ENCODE measurements at places on chromosomes 7 and 10.

GRCh38 chr7:139749545-139749944 lies 28.3 kb downstream of the HIPK2 start:
- no peak for DNase-seq

DNA sequence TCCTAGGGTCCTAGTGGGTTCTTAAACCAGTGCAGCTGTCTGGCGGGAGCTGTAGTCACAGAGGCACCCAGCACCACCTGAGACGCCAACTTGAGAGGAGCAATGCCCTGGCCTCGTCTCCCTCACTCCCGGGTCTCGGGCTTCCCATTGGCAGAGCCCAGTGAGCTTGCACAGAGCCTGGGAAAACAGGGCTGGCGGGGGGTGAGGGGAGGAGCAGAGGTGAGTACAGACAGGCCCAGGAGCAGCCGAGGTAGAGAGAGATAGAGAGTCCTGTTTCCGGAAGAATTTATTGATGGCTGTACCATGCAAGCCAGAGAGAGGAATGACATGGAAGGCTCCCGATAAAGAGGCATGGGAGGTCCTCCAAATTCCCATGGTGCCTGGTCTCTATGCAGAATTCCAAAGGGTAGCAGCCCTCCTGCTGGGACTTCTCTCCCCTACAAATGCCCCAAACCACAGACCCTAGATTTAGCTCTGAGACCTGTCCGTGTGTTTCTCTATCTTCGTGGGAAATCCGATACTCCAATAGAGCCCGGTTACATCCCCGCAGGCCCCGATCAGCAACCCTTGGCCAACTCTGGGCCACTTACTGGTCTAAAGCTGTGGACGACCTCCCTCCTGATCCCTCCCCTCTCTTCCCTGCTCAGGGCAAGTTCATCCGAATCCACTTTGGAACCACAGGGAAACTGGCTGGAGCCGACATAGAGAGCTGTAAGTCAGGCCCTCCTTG lies 20.3 kb upstream of the MYH16 start:
- no peak for DNase-seq

- no peak for DNase-seq
Measured at GRCh38 chr10:80526218-80526617, 11.5 kb upstream of the SH2D4B start.

DNA sequence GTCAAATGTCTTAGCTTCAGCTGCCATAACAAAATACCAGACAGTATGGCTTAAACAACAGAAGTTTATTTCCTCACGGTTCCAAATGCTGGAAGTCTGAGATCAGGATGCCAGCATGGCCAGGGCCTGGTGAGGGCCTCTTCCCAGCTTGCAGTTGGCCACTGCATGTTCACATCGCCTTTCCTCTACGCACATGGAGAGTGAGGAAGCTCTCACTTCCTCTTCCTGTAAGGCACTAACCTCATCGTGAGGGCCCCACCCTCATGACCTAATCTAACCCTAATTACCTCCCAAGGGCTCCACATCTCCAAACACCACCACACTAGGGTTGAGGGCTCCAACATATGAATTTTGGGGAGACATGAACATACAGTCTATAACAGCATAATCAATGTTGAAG lies 14.4 kb downstream of the ZNF33B start:
- DNase-seq: no peak

DNA sequence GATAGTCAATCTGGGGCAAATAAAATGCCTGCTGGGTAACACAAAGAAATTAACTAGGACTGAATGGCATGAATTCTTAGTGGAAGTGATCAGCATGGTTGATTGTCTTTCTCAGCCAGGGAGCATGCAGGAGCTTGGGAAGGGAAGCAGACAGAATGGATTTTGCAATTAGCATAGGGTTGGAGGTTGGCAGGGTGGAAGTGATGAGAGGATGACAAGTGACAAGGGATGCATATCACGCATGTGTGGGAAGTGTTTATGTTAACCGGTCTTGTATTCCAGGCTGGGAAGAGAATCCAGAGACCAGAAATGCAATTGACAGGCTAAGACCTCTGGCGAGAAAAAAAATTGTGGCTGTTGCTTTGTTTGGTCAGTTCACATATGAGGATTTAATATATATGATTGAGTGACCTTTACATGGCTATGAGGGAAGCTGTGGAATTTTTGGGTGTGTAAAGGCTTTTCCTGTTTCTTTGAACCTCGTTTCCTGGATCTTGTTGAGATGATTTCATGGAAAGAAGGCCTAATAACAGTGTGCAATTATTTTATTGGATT lies 8.3 kb downstream of the MDFIC start:
- DNase-seq: peak; percentile 67

DNA sequence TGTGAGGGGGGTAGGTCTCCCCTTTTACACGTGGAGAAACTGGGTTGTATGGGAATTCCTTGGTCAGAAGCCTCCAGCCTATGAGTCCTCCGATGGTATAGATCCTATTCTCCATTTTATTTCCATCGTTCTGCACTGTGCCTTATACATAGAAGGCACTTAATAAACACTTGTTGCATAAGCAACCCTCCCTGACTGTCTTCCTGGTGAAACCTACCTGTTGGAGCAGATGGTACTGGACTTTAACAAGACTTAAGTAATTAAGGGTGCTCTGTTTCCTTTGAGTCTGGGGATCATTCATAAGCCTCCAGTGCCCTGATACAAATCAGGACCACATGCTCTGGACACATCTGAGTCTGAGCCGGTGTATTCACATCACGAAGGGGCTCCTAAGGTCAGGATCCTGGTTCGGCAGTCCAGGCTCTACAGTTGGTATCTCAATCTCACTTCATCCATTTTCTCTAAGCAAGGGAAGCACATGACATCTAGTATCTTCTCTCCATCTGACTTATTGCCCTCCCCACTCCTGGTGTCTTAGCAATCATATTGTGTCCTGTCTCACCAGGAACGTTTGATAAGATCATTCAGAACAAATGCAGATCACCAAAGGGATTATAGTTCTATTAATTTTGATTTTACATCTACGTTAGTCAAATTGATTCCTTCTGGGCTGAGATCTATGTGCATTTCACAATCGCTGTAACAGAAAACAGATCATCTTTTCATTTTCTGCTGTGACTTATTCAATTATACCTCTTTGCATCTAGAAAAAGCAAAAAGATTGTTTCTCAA lies 22.8 kb upstream of the EZH2 start:
- no peak for DNase-seq

DNA sequence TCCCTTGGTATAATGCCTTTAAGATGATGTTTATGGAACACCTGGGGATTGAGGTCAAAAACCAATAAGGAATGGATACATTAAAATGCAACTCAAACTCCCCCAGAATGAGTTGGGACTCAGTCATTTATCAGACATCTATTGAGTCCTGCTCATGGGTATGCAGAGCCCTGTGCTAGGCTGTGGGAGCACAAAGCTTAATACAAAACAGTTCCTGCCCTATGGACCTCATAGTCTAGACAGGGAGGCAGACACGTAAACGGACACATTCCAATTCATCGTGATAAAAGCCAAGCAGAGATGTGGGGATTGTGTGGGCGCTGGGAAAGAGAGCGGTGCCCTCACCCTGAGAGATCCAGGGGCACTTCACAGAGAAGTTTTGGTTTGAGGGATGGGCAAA lies 181.7 kb downstream of the PTEN start:
- no peak for DNase-seq

GRCh38 chr10:75807456-75807855 lies 376.0 kb downstream of the LRMDA start:
- no peak for DNase-seq

DNA sequence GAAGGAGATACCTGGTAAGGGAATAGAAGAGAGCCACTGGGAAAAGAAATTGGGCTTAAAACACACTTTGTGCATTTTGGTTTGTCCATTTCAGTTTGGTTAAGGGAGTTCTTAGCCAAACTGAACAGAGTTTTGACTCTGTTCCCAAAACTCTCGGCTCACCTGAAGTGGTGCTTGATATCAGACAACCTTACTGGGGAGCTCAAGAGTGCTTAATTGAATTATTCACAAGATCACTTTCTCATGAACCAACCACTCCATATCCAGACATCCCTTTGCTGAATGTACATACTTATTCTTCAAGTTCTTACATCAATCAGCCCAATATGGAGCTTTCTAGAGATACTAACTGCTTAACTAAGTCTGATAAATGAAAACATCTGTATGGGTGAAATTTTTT lies 413.1 kb downstream of the GRM8 start:
- DNase-seq: no peak

- no peak for DNase-seq
Measured at GRCh38 chr10:117501460-117502035, 41.0 kb upstream of the EMX2 start.

DNA sequence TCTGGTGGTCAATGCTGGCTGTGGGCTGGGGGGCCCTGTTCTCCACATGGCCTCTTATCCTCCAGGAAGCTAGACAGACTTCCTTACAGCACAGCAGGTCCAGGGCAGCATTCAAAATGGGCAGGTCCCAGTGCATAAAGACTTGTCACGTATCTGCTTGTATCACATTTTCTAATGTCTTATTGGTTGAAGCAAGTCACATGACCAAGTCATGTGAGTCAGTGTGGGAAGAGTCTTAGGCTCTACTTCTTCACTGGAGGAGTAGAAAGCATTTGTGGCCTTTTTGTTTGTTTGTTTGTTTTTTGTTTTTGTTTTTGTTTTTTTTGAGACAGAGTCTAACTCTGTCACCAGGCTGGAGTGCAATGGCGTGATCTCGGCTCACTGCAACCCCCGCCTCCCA lies 104.7 kb downstream of the COL13A1 start:
- no peak for DNase-seq

DNA sequence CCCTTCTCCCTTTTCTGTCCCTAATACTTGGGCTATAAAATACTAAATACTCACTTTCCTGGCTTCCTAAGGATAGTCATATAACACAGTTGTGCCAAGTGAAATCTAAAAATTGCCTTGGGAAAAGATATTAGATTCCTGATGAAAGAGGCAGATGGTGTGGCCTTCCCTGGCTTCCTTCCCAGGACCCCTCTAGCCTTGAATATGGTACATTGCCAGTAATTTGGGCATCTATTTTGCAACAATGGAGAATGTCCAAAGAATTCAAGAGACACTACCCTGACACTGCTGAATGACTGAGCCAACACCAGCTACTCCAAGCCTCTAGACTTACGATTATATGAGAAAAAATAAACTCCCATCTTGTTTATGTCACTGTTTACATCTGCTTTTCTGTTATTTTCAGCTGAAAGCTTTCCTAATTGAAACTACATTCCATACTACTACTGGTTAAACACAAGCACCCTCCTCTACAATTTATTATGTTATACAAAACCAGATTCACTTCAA lies 17.9 kb downstream of the COPG2 start:
- no peak for DNase-seq

- DNase-seq: no peak
Measured at GRCh38 chr10:21449288-21449966, 76.1 kb downstream of the SKIDA1 start.

- no peak for DNase-seq
Measured at GRCh38 chr10:1138529-1138928, 82.3 kb downstream of the WDR37 start.

DNA sequence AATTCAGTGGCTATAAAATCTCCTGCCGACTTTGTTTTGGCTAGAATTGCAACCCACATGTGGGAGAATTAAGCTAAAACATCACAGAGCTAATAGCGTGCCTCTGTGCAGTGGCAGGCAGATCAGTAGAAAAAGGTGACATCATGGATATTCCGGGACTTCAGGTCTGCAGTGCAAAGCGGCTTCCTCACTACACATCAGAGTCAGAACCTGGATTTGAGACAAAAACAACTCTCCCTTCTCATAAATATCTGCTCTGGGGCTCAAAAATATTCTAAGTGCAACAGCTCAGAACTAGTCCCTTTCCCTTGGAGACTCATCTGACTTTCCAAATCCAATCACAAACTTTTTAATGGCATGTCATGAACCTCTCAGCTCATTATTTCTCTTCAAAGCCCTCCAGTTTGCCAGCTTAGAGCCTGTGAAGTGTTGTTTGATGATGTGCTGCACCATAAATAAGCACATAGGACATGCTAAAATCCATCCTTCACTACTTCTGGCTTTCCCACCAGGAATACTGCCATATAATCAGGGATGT lies 337.1 kb downstream of the RNLS start:
- peak; percentile 66 for DNase-seq

DNA sequence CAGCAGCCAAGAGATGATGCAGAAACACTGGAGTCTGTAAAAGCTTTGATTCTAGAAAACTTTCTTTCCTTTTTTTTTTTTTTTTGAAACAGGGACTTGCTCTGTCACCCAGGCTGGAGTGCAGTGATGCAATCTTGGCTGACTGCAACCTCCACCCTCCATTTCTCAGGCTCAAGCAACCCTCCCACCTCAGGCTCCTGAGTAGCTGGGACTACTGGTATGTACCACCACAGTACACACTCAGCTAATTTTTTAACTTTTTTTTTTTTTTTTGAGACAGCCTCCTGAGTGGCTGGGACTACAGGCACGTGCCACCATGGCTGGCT lies 17.0 kb upstream of the BAG3 start:
- DNase-seq: no peak

- DNase-seq: no peak
Measured at GRCh38 chr7:21920936-21921335, 24.8 kb downstream of the CDCA7L start.

- no peak for DNase-seq
Measured at GRCh38 chr10:93026072-93026471, 34.5 kb upstream of the CYP26C1 start.

GRCh38 chr7:96131525-96131924 lies 190.4 kb downstream of the SLC25A13 start:
- no peak for DNase-seq

DNA sequence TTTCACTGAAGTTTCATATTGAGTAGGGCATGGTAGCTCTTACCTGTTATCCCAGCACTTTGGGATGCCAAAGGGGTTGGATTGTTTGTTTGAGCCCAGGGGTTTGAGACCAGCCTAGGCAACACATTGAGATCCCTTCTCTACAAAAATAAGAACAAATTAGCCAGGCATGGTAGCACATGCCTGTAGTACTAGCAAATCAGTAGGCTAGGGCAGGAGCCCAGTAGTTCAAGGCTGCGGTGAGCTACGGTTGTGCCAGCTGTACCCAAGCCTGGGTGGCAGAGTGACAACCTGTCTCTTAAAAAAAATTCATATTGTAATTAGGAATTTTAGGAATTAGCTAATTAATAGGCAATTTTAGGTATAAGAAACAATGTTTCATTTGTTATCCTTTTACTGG lies 18.0 kb downstream of the BBIP1 start:
- no peak for DNase-seq

DNA sequence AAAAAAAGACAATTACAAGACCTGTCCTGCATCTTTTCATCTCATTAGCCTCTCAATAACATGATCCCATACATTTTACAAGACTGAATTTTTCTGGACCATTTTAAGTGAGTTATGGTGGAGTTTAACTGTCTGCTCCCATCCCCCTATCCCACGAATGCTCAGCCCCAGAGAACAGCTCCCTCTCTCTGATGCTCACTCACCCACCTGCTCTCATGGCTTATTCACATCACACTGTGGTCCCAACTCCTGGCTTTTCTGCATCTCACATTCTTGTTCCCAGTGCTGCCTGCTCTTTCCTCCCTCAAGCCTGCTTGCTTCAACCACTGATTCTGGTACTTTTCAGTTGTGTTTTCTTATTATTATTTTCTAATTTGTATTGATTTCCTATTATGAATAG lies 20.4 kb upstream of the CCSER2 start:
- DNase-seq: no peak

All from fibroblast of skin of right biceps (primary cell).